ENCODE measurements at places on chromosomes 13 and 19.

- DNase-seq, result peak; percentile 17
Measured at GRCh38 chr13:41654796-41655195, 197.4 kb downstream of the RGCC start.

DNA sequence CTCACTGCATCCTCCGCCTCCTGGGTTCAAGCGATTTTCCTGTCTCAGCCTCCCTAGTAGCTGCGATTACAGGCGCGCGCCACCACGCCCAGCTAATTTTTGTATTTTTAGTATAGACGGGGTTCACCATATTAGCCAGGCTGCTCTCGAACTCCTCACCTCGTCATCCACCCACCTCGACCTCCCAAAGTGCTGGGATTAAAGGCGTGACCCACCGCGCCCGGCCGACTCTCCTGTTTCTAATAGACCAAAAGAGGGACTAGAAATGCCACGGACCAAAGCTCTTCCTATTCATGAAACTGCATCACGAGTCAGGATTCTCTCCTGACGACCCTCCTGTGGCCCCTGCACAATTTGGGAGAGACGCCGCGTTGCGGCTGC, 563 bp downstream of the ZNF43 start:
- no peak for DNase-seq

DNA sequence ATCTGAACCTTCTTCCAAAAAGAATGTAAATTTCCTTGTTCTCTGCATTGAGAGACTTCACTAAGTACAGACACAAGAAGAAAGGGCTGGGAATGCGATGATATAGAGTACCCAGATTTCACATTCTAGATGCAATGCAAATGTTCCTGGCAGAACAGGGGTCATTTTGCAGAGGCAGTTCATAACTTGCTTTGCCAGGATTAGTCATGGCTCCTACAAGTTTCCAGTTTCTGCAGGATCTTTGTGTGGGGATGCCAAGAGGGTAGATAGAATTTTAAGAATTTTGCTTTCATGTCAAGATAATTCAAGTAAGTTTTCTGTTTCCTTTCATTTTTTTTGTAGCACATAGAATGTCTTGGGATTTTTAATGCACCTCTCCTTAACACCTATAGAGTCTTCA, 181.2 kb downstream of the FGF9 start:
- no peak for DNase-seq

- no peak for DNase-seq
Measured at GRCh38 chr19:3053780-3054179, 8.5 kb downstream of the TLE5 start.

DNA sequence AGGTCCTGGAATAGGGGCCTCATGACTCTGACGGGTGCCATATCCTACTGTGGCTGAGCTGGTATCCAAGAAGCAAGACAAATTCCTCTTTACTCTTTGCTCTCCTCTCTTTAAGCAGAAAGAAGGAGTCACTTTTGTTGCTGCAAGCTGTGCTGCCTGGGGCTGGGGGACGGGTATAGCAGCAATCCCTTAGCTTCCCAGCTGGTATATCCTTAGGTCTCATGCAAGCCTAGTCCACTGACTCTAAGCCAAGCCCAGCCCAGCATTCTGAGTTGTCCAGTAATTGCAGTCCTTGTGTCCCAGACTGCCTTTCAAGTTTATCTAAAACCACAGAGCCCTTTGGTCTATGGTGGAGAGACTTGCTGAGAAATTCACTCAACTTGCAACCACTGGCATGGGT, 893.0 kb upstream of the PRR20A start:
- no peak for DNase-seq

DNA sequence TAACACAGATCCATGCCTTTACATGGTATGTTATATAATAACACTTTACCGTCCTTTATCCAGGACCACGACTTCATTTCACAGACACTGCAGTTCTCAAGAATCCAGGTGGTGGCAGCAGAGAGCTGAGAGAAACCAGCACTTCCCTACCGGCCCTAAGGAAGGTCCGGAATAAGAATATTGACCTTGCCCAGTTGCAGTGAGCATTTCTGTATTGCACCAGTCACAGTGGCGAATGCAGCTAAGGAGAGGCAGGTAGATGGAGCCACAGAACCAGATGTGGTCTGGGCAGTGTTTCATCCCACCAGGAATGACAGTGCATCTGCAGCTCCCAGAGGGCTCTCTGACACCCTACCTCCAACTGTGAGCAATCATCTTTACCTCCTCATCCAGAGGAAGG, 44.6 kb downstream of the ZNF787 start:
- DNase-seq, result peak; percentile 57

DNA sequence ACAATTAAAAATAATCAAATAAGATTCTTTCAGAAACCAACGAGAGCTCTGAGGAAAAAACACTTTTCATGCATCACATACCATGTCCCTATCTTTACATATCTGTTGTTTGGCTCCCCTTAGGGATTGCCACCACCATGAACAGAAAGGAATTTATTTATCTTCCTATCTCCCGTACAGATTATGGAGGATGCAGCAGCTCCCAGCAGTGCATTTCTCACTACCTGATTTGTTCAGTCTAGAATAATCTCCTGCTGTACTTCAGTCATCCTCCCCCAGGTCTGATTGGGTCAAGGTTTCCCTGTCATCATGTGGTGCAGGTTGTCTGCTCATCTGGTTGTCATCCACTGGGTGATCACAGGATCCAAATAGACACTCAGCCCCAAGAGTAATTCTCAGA, 451.3 kb downstream of the OXGR1 start:
- DNase-seq, result no peak

DNA sequence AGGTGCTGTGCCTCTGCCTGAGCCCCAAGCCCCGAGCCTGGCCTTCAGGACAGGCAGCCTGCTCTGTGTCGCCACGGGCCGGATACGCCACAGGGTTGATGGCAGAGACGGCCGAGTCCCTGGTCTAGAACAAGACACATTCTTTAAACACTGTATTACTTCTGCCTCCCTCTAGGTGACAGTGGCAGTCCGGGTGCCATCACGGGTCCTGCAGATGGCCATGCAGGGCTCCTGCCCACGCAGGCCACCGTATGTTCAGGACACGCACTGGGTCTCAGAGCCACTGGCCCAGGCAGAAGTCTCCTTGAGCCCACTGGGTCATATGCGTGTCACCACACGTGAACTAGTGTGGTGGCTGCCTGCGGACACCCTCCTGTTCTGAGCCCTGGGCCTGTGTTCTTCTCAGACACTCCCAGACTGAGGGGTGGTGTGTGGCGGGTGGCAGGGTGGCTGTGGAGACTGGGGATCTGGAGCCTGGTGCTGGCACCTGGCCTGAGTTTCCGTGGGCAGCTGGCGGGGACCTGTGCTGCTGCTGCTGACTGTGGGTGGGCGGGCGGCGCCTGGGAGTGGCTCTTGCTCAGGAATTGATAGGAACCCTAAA, 4.4 kb downstream of the PLEKHJ1 start:
- peak; percentile 52 for DNase-seq

DNA sequence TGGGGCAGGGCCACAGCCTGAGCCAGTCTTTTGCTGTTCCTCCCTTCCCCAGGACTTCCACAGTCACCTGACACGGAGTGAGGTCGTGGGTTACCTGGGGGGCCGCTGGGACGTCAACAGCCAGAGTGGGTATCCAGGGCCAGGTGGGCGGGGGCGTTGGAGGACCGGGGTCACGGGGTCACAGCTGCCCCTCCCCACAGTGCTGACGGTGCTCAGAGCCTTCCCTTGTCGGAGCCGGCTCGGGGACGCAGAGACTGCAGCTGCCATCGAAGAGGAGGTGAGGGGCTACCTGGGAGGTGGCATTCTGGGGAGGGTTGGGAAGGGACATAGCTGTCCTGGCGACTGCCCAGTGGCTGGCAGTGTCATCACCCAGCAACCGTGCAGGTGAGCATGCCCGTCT, 11.5 kb downstream of the MPND start:
- DNase-seq, result no peak

DNA sequence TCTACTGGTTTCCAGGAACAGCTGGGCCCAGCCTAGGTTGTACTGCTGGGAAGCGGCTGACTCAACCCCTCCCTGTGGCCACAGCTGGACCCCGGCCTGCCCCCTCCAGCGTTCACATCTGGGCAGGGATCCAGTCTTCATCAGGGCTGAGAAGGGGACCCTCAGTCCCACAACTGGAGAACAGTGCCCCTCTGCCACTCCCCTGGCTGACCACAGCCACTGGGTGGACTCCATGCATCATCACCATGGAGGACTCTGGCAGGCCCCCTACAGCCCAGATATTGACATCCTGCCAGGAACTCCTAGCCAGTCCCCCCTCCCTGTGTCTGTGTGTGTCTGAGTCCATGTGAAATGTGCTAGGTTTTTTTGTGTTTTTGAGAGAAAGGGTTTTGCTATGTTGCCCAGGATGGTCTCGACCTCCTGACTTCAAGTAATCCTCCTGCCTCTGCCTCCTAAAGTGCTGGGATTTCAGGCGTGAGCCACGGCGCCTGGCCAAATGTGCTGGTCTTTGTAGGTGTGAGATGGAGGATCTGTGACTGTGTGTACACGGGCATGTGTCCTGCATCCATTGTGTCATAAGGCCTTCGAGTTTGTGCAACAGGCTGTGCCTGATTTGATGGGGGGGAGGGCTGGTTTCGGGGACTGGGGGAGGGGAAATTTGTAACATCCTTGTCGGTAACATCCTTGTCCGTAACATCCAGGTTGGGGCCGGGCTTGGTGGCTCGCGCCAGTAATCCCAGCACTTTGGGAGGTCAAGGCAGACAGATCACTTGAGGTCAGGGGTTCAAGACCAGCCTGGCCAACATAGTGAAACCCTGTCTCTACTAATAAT, 4.0 kb upstream of the HOOK2 start:
- peak; percentile 51 for DNase-seq

DNA sequence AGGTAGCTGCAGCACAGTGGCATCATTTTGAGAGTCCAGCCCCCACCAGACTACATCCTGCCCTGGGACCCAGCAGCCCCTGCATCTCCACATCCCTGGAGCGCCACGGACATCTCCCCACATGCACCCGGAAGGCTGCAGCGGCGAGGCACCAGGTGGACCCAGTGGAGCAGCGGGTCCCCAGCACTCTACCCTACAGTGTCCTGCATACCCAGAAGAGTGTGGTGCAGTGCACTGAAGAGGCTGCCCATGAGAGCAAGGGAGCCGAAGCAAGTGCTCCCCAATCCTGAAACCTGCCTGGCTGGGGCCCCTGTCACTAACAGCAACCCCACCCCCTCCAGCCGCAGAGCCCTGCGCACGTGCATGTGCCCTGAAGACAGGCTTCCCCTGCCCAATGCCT, 21.3 kb upstream of the SLC7A9 start:
- no peak for DNase-seq

DNA sequence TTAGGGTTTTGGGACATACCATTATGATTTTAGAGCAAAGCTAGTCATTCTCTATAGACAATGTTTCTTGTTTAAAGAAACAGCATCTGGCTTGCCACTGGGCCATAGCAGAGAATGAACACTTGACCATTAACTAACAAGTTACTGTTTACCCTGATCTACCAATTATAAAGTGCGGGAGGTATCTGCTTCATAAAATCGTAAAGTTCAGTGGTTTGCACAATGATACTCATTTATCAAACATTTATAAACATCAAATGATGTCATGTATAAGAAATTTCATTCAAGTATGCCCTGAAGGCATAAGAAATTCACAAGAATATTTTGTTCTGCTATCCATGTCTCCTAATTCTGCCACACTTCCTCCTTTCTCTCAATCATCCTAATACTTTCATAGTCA, 139.2 kb downstream of the PCDH20 start:
- no peak for DNase-seq

GRCh38 chr13:39767791-39768517, 112.5 kb downstream of the COG6 start:
- peak; percentile 12 for DNase-seq

DNA sequence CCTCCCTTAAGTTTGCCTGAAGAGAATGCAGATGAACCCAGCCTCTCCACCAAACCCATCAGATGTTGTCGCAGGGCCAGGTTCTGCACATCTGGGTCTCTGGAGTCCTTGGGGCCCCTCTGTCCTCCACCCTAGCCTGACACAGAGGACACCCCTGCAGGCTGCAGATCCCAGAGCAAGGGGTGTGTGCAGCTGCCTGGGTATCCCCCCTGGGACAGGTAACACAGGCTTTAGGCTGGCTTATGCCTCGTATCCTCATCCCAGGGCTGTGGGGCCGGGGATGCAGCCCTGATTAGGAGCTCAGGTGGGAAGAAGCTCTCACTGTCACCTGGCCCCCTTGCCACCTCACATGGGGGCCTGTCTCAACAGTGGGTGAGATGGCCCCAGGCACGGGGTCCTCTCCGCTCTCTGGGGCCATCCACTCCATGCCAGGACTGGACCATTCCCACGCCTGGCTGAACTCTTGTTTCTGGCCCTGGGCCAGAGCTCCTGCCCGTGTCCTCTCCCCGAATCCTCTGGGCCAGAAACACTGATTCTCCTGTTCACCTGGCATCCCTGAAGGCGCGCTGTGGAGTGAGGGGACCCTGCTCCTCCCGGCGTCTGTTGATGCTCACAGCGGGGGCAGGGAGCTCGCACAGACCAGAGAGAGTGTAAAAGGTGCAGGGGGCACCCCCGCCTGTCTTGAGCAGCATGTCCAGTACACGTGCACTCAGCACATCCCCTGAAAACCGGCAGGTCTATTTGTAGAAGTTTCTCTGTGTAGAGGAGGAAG, 38.7 kb upstream of the TPM4 start:
- DNase-seq, result no peak
